ENCODE measurements at places on chromosomes 3 and 15. TPM values are rescaled to one million over a fixed set of nuclear protein-coding genes. Genes with fewer than 3 reads are reported as not detected.

Gene CIB2
- total RNA-seq = 6.4 TPM

Gene SLC24A5
- total RNA-seq = not detected

Gene ANAPC13
- total RNA-seq = 67.6 TPM

Gene CGNL1
- 2.5 TPM for total RNA-seq

Gene CCR8
- not detected for total RNA-seq

Gene NIT2
- 50.0 TPM for total RNA-seq

Measured in subcutaneous adipose tissue (tissue), 4 donors.